ENCODE measurements at places on chromosomes 4 and X.

DNA sequence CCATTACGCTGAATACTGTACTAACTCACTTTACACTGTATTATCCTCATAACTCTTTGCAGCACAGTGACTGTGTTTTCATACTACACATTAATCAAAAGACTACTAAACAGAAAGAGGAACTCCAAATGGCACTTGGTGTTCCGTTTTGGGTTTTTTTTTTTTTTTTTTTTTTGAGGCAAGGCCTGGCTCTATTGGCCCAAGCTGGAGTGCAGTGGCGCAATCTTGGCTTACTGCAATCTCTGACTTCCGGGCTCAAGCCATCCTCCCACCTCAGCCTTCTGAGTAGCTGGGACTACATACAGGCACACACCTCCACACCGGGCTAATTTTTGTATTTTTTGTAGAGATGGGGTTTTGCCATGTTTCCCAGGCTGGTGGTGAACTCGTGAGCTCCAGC, 10.7 kb downstream of the KLHL8 start:
- no peak for DNase-seq

DNA sequence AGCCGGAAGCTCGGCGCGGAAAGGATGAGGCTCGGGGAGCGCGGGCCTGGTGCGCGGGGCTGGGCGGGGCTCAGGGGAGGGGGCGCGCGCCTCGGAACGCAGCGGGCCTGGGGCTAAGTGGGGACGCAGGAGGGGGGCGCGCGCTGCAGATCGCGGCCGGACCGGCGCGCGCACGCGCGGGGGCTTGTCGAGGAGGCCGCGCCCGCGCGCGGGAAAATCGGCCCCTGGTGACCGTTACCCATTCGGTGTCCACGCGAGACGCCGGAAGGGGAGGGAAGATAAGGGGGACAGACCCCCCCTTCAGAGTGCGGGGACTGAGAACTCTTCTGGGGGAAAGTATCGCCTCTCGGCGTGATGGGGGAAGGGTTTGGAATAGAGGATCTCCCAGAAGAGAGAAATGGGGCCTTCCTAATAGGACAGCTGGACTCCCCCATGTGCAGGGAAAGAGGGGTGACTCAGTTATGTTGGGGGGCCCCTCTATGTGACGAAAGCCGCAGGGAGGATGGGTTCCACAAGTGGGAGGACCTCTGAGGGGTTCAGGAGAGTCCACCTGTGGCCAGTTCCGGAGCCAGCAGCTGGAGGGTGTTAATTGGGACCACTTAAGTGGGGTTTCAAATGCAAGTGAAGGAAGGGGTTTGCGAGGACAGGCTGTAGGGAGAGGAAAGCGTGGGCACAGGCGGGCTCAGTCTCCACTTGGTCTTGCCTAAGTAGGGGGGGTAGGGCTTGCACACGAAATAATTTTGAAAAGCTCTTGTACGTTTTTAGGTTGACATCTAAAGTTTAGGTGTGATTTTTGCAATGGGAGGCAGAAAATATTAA, 584 bp downstream of the SUV39H1 start:
- DNase-seq = no peak

DNA sequence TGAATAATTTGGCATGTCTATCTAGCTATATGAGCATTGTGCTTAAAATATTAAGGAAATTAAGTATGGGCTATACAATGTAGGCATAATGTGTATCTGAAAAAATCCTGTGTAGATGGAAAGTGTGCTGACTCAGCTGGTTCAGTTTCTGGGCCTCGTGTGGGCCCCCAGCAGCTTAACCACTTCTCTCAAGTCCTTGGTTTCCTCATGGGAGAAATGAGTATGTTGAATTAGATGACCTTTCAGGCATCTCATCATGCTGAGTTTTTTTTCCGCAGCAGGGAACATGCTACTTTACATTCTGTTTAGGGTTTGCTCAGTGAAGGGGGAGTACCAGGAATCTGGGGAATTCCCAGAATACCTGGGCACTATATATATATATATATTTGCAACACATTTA, 30.5 kb downstream of the RHOH start:
- DNase-seq = no peak

DNA sequence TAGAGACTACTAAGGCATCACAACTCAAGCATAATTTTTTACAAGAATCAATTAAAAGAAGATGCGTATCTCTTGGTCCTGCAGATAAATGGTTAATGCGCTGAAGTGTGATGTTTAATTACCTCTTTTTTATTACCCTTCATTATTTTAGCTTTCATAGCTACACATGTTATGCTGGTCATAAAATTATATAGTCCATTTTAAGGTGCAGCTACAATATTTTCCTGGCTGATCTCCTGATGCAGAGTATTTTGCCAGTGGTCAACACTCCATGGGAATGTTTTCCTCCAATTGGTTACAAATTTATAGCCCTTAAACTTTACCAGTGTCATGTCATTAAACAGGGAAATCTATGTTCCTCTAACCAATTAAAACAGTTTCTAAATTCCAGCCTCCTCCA, 1617.2 kb downstream of the PCDH7 start:
- DNase-seq = no peak

DNA sequence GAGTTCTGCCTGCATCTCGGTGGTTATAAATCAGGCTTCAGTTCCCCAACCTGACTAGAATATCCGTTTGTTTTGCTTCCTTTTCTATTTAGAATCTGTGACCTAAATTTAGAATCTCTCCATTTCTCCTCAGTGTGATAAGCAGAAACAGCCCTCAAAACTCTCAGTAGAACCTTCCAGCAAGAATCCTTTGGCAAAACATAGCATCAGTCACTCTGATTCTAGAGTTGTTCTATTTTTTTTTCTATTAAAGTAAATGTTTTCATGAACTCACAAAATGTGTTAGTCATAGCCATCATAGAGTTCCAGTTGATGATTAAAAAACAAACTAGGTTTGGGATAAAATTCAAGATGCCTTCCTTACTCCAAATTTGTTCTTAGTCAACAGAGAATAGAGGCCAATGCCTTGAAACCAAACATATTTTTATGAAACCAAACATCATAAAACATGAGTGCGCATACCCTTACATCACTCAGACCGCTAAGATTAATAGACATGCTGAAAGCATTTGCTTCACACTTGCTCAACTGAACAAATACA, 13.2 kb upstream of the C1QTNF7 start:
- no peak for DNase-seq

GRCh38 chr4:172928347-172928746, 240.3 kb upstream of the GALNT7 start:
- no peak for DNase-seq

DNA sequence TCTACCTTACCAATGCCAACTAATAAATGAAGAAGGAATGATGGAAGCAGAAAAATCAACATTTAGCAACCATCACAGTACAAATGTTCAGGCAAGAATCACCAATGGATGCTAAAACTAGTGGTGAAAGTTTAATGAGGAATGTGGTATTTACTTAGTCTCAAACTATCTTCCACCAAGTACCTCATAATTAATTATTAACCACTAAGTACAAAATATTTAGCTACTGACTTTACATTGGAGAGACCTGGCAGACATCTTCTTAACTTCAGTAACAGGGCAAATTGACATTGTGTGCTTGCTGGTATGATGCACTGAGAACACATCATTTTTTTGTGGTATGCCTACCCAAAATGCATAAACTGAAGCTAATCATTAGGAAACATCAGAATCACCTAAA, 82.4 kb downstream of the DLG3 start:
- DNase-seq = no peak

DNA sequence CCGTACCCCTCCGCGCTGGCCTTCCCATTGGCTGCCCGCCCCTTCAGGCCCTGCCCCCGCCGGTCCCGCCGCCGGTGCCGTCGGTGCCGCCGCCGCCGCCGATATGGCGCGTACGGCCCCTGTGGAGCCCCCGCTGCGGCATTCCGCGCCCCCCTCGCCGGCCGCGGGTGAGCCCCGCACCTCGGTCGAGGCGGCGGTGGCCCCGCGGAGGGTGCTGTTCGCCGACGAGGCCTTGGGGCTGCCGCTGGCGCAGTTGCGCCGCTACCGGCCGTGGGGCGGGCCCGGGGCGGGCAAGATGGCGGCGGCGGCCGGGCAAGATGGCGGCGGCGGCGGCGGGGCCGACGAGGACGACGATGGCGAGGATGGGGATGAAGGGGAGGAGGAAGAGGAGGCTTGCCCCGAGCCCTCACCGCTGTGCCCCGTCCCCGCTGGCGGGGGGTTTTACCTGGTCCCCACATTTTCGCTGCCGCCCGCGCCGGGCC, at the start of gene PPP1R3F:
TSS of gene PPP1R3F (plus strand) at position 27 of the 482 bp plus-strand sequence. CDS start at position 104, 77 bp downstream.
- no peak for DNase-seq

Measured in stimulated activated CD4-positive, alpha-beta T cell treated with anti-CD3 and anti-CD28 coated beads, Interleukin-1b, Interleukin-23, amount 100 ng/mL, for 24 hours (primary cell).